ENCODE measurements at places on chromosomes 12 and 14. TPM values are rescaled to one million over a fixed set of nuclear protein-coding genes. Genes with fewer than 3 reads are reported as not detected.

GRCh38 chr14:54942913-54943312 lies 40.3 kb upstream of the GCH1 start:
- DNase-seq, result no peak

DNA sequence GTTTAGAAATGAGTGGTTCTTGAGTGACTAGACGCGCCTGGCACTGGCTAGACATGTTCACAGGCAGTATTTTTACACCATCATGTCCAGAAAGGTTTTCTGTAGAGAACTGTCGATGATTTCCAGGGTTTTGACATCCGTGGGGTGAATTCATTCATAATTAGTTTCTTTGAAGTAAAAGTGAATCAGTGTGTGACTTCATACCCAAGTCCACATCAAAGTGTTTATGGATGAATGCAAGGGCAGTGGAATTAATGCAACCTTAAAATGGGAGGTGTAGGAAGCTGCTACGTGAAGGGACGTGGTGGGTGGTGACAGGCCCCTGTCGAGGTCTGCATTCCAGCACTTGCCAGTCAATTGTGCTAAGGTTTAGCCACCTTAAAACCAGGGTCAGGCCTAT lies 38.4 kb upstream of the ELK3 start:
- no peak for DNase-seq

Gene RNASE1
- 299 TPM for polyA plus RNA-seq

Gene APAF1
- 59.3 TPM for polyA plus RNA-seq

Gene PLA2G1B
- 2.6 TPM for polyA plus RNA-seq

Gene KLHDC1
- polyA plus RNA-seq, result 7.5 TPM

Gene HOXC4
- 3.2 TPM for polyA plus RNA-seq

DNA sequence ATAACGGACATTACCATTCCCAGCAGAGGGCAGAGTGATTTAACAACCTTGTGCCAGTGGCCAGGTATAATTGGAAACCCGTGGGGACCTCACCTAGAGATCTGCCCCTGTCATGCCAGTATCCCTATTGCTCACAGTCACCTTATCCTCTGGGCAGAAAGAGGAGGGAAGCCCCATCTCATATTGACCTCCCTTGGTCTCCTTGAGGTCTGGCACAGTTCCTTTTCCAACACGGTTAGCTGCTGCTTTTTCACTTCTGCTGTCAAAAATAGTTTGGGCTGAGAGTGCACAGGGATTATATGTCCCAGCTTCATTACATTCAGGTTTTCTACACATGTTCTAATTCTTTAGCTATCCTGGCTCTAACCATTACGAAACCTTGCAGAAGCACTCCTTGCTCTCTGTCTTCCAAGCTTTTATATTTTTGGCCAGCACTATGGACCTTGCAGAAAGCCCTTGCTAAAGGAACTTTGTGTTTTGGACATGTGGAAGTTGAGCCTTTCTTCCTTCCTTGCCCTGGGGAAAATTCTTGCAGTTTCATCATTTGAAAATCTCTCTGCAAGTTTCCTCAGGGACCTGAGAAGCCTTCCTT lies 111.7 kb upstream of the MIS18BP1 start:
- no peak for DNase-seq

DNA sequence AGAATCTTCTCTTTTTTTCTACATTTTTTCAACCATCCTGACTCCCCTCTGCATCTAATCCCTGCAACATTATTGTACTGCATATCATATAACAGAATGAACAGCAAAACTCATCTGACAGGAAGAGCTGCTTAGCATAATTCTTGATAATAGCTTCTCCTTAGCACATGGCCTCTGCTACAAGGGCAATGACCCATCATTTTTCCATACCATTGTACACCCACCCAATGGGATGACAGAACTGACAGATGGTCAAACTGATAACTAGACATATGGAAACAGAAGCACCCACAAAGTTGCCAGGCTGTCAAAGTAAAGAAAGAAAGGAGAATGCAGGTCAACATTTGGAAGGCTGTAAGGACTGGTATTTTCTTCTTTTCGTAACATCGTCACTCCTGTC lies 390.4 kb upstream of the USP15 start:
- DNase-seq, result no peak

Gene TMEM263
- 86.5 TPM for polyA plus RNA-seq
